ENCODE measurements at places on chromosomes 1 and 21.

DNA sequence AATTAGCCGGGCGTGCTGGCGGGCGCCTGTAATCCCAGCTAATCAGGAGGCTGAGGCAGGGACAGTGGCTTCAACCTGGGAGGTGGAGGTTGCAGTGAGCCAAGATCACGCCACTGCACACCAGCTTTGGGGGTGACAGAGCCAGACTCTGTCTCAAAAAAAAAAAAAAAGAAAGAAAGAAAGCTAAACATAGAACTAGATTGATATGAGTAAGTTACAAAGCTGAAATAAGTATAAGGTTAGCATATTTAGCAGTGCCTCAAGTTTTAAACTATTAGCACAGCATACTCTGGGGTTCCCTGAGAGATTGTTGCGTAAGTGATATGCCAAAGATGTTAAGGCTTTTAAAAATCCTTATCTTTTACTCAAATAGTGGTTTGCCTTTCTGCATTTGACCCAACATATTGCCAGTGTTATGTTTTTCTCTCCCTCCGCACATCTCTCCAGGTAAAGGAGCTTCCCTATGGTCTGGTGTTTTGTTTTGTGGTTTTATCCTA, 126.1 kb downstream of the CD247 start:
- DNase-seq = no peak

DNA sequence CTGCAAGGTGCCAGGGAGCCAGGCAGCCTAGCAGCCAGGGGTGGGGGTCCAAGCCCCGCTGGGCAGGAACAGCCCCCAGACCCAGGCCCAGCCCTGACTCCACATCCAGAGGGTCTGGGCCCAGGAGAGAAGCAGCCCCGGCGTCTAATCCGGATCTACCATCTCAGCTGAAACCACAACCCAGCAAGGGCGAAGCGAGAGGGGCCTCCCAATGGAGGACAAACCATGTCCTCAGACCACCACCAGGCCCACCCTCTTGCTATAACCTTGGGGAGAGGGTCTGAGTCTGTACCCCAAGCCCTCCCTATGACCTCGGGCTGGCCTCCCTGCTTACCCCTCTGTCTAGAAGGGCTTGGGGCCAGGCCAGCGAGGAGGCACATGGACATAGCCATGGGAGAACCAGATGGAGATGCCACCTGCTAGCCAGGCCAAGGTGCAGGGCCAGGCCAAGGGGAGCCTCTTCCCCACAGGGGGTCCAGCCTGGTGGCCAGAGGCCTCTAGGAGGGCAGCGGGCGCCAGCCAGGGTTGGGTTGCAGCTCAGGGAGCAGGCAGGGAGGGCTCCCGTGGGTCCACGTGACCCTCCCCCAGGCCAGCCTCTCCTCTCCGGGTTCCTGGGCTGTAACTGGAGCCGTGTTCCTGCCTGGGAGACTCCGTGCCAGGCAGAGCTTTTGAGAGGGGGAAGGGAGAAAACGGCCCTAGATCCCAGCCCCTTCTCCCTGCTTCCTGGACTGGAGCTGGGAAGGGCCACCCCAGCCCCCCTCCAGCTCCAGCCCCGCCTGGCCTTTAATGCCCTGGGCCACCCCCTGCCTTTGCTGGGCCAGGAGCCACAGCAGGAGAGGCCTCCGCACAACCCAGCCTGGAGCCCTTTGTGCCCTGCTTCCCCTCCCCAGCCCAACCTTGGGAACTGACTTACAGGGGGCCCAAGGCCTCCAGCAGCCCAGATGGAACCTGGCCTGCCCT, 2.5 kb downstream of the WNT9A start:
- no peak for DNase-seq

DNA sequence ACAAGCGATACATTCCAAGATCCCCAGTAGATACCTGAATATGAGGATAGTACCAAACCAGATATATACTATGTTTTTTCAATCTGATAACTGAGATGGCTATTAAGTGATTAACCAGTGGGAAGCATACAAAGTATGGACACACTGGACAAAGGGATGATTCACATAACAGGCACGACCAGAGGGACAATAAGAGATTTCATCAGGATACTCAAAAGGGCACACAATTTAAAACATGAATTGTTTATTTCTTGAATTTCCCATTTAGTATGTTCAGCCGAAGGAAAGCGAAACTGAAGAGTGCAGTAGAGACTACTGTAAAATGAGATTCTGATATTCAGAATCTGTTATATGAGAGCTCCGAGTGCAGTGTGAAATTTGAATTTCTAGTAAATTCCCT, 10.6 kb downstream of the ZZZ3 start:
- no peak for DNase-seq

DNA sequence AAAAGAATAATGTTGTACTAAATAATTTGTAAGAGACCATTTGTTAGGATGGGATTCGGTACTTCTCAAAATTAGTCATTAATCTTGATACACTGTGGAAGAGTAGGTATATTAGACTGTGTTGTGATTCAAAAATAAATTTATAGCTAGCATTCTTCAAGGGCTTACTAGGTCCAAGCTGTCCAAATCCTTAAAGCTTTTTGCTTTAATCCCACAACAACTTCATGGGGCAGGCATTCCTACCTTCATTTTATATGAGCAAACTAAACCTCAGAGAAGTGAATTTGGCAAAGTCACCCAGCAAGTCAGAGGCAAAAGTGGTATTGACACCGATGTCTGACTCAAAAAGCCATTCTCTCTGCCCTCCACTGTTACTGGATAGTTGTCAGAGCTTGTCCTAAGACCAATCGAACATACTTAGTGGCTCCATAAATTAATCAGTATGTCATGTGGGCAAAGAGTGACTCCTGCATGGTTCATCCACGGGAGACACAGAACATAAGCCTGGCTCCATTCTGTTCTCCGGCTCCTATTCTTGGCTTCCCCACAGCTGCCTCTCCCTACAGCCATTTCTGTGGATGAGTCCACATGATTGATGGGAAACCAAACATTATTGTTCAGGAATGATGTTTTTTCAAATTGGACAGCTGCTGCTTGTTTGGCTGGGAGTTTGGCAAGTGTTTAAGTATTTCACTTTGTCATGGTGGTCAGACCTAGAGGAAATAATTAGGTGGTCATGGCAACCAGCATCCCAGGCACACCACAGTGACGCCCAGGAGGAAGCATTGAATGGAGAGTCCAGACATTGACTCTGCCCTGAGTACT, 133.4 kb upstream of the FGGY start:
- no peak for DNase-seq

- no peak for DNase-seq
Observed at GRCh38 chr1:53591924-53592323, 132.7 kb downstream of the DMRTB1 start.

DNA sequence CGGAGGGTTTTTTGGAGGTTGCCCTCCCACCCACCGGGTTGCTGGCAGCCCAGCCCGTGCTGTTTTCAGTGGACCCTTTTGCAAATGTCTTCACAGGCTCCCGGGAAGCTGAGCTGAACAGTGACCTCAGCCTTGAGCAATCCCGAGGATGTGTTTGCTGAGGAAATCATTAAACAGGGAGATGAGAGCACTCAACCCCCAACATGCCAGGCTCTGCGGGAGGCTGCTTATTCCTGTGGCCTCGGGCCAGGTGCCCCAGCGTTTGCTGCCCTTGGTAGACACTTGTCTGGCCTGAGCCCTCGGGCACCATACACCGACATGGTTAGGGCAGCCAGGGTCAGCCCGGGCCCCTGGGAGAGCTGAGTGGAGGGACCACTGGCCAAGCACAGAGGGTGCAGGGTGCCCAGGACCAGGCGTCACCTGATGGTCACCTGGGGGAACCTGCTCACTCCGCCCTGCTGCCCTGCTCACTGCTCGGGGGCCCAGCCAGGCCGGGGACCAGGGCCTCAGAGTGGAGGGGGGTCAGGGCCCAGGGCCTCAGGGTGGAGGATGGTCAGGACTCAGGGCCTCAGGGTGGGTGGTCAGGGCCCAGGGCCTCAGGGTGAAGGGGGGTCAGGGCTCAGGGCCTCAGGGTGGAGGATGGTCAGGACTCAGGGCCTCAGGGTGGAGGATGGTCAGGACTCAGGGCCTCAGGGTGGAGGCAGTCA, 42.5 kb upstream of the POFUT2 start:
- DNase-seq = peak; percentile 53

DNA sequence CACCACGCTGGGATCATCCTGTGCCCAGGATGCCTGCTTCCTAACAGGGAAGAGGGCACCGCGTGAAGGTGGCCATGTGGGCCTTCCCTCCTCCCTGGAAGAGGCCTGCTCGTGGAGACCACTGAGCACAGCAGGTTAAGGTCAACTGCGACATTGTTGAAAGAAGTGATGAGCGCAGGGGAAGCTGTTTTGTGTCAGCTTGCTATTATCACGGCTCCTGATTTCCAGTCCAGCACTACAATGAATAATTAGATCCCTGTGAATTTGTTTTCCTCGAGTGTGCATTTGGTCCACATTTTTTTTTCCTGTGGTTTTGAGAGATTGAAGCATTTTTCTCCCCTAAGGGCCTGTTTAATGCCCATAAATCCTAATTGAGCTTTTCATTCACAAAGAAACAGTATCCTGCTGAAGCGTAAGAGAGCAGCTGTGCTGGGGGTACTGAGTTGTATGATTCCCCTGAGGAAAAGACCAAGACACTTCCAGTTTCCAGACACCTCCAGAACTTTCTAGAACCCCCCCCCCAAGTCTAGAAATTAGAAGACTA, 204.9 kb downstream of the KCNJ6 start:
- DNase-seq = no peak

- DNase-seq = peak; percentile 37
Observed at GRCh38 chr1:110672001-110672752, 2.6 kb downstream of the KCNA3 start.

- DNase-seq = no peak
Observed at GRCh38 chr21:19553919-19554615, 1150.5 kb upstream of the TMPRSS15 start.

DNA sequence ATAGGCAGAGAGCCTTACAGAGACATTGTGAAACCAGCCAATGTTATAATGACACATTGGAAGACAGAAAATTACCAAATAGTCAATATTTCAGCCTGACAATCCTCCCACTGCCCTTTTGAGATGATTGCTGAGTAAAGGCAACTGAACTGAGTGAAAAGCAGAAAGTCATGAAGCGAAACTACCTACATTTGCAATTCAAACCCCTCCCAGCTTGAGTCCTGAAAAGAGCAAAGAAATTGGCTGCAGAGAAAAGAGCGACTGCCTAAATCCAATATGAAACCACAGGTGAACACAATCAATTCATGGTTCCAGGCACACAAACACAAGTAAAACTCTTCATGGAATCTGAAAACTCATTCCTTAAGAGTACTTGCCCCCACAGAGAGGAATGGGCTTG, 143.4 kb upstream of the CHRM3 start:
- no peak for DNase-seq

DNA sequence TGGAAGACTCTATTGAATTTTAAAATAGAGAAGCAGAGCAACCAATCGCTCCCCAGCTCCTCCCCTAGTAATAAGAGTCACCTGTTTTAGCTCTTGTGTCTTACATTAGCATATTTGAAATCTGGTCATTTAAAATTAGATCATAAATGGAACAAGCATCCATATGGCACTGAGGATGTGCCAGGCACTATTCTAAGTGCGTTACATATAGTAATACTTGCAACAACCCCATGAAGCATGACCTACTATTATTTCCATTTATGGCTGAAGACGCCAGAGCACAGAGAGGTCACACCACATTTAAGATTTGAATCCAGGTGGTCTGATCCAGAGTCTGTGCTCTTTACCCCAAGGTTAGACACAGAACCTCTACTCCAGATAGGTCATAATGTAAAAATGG, 82.0 kb upstream of the HIVEP3 start:
- DNase-seq = no peak

Data from naive thymus-derived CD8-positive, alpha-beta T cell (primary cell).